ENCODE measurements at places on chromosomes 1 and 21.

DNA sequence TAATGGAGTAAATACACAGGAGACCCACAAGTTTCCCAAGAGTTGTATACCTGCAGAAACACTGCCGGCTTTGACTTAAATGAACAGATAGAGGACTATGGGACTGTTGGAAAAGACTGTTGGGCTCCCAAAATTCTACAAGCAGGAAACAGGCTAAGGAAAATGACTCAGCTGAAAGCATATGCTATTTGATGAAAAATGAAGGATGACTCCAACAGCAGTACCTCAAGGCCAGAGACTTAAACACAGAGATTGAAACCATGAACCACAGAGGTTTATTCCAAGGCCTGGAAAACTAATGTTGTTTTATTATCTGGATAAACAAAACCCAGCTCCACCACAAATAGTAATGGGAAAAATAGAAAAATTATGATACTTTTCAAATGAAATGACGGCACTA lies 187.7 kb downstream of the TNFSF18 start:
- DNase-seq: no peak

GRCh38 chr1:4681026-4681425 lies 26.6 kb downstream of the AJAP1 start:
- DNase-seq: no peak

GRCh38 chr1:181858135-181858534 lies 203.4 kb downstream of the ZNF648 start:
- DNase-seq: no peak

GRCh38 chr1:219909476-219909875 lies 18.9 kb downstream of the SLC30A10 start:
- DNase-seq: no peak

GRCh38 chr21:26883768-26884167 lies 38.6 kb upstream of the ADAMTS1 start:
- DNase-seq: no peak

DNA sequence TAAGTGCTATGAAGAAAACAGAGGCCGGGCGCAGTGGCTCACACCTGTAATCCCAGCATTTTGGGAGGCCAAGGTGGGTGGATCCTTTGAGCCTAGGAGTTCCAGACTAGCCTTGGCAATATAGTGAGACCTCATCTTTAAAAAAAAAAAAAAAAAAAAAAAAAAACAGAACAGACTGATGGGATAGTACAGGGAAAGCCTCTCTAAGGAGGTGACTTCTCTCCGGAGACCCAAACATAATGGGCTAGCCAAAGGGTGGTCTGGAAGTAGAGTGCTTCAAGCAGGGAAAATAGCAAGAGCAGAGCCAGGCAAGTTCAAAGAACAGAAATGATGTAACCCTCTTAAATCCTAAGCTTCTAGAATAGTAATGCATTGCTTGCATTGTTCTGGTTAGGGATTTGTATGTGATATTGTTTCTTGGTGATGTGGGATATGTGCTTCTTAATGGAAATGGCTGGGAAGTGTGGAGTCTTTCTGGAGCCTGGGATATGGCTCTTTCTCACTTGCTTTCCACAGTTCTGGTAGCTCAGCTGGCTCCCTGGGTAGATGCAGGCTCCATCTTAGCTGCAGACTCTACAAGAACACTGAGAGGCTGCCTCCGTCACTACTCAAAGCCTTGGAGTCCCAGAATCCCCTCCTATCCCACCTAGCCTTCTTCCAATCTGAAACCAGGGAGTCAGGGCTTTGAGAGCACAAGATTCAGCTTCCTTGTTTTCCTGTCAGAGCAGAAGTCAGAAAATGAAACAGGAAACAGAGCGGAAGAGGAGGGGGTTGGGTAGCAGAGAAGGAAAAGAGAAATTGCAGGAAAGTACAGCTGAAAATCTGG lies 1.9 kb upstream of the PIGV start:
- DNase-seq: no peak

- no peak for DNase-seq
These were observed 94.5 kb downstream of the EPHB2 start for GRCh38 chr1:22804969-22805671.

DNA sequence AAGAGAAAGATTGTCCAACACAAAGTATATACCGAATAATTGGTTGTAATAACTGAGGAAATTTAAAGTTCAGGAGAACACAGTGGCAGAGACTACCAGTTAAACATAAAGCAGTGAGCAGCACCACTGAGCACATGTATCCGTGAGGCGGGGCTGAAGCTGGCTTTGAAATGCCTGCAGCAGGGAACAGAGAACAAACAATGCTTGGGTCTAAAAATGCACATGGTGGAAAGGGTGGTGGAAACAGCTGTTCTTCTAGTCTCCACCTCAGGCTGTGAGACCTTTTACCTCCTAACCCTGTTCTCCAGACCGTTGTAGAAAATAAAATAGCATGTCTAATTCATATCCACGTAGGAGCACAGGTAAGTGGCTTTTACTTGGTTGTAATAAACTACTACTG lies 7.7 kb upstream of the GNG4 start:
- DNase-seq: no peak

DNA sequence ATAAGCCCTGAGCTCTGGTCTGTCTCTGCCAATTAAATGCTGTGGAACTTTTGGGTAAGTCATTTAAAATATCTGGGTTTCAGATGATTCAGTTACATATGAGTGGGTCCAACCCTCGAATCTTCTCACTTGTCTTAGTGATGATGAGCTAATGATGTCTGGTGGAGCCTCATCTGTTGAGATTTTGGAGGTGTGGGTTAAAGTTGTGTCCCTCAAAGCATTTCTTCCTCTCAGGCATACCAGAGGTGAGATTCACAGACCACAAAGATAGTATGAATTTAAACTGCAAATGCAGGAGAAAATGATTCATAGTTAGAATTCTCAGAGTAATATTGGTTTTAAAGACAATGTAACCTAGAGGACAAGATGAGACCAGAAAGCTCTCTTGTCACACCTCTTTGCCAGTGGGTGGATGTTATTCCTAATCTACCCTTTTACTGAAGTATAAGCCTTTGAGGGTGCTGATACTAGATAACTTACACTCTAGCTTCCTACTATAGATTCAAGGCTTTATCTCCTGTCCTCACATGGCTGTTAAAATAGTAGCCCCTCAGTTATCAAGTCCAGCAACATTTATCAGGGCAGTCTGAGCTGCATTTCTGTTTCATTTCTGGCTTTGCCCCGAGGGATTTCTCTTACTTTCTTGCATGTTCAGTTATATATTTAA lies 90.7 kb downstream of the MT1HL1 start:
- no peak for DNase-seq

DNA sequence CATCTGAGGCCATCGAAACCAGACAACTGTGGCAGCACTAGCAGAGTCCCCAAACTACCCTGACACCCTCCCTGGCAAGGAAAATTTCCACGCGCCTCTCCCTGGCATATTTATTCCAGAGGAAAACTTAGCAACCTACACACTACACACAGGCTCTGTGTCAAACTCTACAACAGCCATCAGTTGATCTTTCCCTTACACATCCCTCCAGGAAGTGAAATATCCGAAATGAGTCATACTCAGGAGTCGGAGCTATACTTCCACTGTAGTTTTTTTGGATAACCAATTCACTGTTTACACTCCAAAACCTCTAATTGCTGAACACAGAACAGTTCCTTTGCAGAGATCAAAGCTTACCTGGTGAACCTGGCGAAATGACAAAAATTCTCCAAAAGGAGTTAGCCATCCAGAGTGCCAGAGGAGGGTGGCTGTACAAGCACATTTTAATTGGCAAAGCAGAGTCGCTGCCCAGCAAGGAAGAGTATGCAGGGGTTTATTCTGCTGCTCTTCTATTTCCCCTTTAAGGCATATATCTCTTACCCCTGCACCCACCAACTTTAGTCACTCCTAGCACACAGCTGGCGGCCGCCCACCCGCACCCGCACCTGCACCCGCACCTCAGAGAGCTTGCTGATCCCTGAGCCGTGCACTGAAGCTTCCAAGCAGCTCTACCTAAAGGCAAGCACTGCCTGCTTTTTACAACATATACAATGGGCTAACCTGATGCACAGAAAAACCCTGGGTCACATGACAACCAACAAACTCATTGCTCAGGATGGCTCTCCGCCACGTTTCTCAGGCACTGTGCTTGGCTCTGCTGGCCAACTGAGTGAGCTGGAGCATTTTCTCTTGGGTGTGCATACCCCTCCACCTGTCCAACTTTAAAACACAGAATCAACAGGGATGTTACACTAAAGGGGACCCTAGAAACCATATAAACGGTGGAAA lies 54.9 kb downstream of the CAPZB start:
- no peak for DNase-seq

- DNase-seq: no peak
These were observed 271.7 kb upstream of the SNX7 start for GRCh38 chr1:98389809-98390208.

DNA sequence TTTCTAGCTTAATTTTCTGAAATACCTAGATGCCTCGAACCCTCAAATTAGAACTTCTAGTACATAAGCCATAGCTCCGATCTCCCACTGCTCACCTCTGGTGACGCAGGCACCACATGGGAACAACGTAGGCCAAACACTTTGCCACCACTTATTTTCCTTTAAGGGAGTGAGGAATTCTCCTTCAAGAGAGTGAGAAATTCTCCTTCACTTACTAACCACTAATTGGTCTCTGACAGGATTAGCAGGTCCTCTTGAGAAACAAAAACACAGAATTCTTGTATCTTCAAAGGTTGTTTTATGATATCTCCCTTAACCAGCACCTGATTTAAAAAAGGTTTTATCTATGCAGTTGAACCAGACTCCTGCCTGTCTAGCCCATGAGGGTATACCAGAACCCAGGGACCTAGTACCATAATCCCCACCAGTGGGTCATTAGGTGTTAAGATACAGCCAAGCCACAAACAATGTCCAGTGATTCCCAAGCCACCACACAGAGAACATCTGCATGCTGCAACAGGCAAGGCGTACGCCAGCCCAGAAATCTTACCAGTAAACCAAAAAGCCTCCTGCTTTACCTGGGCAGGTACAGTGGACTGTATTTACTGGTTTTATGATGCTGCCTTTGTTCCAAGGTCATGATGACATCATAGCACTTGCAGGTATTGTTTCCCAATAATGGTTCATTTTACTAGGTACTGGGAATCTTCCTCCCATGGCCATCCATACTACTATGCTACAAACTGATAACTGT lies 20.3 kb upstream of the CXADR start:
- no peak for DNase-seq

DNA sequence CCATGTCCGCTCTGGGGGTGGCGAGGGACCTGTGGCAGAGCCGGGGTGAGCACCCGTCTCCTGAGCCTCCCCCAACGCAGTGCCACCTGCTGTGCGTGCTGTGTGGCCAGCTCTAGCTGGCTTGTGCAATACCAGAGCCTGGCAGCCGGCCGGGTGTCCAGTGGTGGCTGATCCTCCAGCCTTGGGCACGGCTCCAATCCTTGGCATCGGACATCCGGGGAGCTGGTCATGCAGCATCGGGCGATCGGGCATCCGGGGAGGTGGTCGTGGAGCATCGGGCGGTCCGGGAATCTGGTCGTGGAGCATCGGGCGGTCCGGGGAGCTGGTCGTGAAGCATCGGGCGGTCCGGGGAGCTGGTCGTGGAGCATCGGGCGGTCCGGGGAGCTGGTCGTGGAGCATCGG lies 8.1 kb downstream of the SLX9 start:
- no peak for DNase-seq

DNA sequence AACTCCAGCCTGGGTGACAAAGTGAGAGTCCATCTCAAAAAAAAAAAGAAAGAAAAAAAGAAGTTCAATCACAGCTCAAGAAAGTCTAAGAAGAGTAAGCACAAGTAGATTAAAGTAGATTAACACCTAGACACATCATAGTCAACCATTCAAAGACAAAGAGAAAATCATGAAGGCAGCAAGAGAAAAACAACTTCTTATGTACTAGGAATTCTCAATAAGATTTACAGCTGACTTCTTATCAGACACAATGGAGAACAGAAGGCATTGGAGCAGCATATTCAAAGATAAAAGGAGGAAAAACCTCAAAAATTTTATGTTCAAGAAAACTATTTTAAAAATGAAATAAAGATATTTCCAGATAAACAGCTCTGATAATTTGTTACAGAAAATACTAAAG lies 147.3 kb downstream of the LBR start:
- DNase-seq: no peak

- no peak for DNase-seq
These were observed 5.8 kb upstream of the SPATC1L start for GRCh38 chr21:46189959-46190490.

GRCh38 chr1:43451701-43452532 lies 1.8 kb downstream of the HYI start:
- no peak for DNase-seq

DNA sequence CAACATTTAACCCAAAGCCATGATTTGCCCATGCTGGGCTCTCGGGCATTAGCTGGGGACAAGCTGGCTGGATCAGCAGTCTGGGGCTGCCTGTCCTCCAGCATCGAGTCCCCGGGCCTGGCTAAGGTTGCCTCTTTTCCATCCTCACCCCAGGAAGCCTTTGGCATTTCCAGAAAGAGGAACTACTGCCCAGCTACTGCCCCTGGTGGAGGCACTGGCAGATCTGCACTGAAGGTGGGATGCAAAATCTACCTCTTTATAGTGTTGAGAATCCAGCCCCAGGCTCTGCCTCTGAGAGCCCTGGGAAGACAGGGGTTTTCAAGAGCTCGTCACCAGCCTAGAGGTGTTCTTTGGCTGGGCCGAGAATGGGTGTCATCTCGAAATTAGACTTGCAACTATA lies 635.9 kb downstream of the MATN1 start:
- no peak for DNase-seq

DNA sequence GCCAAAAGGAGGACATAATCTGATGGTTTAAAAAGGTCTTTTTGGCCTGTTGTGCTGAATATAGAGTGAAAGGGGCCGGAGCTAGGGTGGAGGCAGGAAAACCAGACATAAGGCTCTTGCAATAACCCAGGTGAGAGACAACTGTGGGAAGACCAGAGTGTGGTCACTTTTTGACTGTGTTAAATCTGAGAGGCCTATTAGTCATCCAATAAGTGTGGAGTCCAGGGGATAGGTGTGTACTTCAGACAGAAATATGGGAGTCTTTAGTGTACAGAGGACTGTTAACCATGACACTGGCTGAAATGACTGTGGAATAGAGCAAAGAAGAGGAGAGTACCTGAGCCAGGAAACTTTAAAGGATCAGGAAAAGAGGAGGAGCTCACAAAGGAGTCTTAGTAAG lies 89.3 kb downstream of the VAV3 start:
- no peak for DNase-seq

- DNase-seq: no peak
These were observed 4.2 kb upstream of the BSDC1 start for GRCh38 chr1:32398401-32398800.

DNA sequence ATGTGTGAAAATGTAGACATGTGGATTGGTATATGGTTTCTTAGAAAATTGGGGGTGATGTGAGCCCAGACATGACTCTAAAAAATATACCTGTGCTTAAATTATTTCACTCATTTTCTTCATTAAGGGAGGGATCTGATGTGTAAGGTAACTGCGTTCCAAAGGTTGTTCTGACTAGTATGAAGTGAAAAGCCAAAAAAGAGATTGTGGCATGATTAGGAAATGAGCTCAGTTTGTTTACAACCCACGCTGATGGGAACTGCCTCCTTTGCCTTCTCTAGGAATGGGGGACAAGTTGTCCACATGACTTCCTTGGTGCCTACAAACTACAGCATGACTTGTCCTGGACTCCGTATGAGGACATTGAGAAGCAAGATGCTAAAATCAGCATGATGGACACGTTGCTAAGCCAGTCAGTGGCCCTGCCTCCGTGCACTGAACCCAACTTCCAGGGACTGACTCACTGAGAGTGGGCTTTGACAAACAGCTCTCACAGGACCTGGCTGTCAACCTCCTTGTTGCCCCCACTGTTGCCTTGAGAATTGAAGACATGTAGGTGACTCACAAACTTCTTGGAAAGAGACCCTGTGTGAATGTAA lies 8.0 kb downstream of the C1orf50 start:
- no peak for DNase-seq

- no peak for DNase-seq
These were observed 61.0 kb upstream of the ATP1A1 start for GRCh38 chr1:116311756-116312680.
